ENCODE measurements at places on chromosomes 12 and 14. TPM values are rescaled to one million over a fixed set of nuclear protein-coding genes. Genes with fewer than 3 reads are reported as not detected.

- peaks cover 16% of the 10 kb centered on the region for H3K36me3 ChIP-seq
- no peaks in the 10 kb centered on the region for H3K27me3 ChIP-seq
- peak overlapping the region; percentile 73 for H3K27ac ChIP-seq
- H3K4me1 ChIP-seq = peaks cover 83% of the 10 kb centered on the region
- no peak overlapping the region for H3K4me3 ChIP-seq
Observed at GRCh38 chr12:6323995-6324711, 13.7 kb downstream of the PLEKHG6 start.

DNA sequence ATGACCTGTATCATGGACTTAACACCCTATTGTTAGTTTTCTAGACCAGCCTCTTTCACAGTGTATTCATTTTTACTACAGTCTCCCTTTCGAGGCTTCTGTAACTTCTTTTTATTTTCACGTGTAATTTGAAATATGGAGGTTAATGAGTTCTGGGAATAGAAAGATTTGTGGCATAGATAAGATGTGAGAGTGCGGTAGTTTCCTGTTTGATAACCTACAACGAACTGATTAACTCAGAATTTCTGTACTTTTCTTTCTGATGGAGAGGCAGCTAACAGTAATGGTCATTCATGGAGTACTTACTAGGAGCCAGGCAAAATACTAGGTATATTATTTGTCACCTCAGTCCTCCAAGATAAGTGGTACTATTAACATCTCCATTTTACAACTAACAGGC is 21.2 kb downstream of the POLR3B start:
- no peaks in the 10 kb centered on the region for H3K4me1 ChIP-seq
- H3K27ac ChIP-seq = no peak overlapping the region
- no peaks in the 10 kb centered on the region for H3K27me3 ChIP-seq
- no peak overlapping the region for H3K4me3 ChIP-seq

DNA sequence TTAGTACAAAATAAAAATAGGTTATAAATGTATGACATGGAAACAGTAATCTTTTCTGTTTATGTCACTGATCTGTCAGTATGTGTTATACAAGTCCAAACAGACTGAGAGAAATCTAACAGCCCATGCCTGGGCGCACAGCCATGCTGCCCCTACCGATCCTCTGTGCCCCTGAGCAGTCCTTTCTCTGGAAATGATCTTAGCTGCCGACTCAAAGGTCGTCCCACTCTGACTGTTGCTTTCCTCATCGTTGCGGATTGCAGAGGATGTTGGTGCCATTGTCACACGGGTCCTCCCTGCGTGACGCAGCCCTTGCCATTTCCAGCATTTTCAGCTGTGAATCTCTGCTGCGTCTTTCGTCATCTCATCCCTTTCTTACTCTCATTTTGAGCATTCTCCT is 82.9 kb upstream of the DYNC1H1 start:
- H3K4me1 ChIP-seq = peaks cover 32% of the 10 kb centered on the region
- no peak for DNase-seq
- H3K27ac ChIP-seq = no peak overlapping the region
- H3K4me3 ChIP-seq = no peak overlapping the region
- H3K36me3 ChIP-seq = peaks cover 18% of the 10 kb centered on the region

The AVPR1A gene
- 2.1 TPM for total RNA-seq

GRCh38 chr12:74424778-74425177 is 112.9 kb upstream of the ATXN7L3B start:
- H3K27me3 ChIP-seq = no peaks in the 10 kb centered on the region
- no peak for DNase-seq
- no peaks in the 10 kb centered on the region for H3K36me3 ChIP-seq
- no peak overlapping the region for H3K4me3 ChIP-seq
- H3K27ac ChIP-seq = no peak overlapping the region

Measured in esophagus squamous epithelium (tissue), 5 donors.